ENCODE measurements at places on chromosomes 7 and 10.

GRCh38 chr10:92753865-92754264 lies 64.1 kb downstream of the HHEX start:
- no peak for DNase-seq

GRCh38 chr7:143271240-143271639 lies 8.0 kb downstream of the GSTK1 start:
- DNase-seq = no peak

GRCh38 chr10:98404571-98405359 lies 10.2 kb downstream of the PYROXD2 start:
- no peak for DNase-seq

GRCh38 chr7:16528520-16528919 lies 1.9 kb downstream of the LRRC72 start:
- DNase-seq = no peak

GRCh38 chr7:83301416-83301815 lies 138.7 kb upstream of the PCLO start:
- DNase-seq = no peak

DNA sequence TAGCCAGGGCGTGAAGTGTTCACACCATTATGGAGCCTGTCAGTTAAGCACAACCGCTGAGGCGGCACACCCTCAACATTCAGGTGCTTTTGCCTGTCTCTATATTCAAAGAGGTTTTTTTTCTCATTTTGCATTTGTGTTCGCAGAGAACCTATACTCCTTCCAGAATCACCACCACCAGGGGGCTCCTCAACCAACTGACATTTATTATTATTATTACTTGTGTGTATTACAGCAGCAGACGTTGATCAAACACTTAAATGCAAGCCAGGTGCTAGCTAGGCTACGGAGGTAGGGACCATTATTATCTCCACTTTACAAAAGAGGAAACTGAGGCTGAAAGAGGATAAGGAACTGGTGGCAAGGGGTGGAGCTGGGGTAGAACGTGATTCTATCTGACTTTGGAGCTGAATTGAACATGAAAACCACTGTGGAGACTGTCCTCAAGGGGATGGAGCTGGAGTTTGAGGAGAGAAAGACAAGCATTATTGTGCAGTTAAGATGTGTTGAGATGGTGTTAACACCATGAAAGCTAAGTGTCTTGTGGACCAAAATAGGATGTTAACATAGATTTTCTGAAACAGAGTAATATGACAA lies 133.8 kb upstream of the PLXNA4 start:
- DNase-seq = no peak

DNA sequence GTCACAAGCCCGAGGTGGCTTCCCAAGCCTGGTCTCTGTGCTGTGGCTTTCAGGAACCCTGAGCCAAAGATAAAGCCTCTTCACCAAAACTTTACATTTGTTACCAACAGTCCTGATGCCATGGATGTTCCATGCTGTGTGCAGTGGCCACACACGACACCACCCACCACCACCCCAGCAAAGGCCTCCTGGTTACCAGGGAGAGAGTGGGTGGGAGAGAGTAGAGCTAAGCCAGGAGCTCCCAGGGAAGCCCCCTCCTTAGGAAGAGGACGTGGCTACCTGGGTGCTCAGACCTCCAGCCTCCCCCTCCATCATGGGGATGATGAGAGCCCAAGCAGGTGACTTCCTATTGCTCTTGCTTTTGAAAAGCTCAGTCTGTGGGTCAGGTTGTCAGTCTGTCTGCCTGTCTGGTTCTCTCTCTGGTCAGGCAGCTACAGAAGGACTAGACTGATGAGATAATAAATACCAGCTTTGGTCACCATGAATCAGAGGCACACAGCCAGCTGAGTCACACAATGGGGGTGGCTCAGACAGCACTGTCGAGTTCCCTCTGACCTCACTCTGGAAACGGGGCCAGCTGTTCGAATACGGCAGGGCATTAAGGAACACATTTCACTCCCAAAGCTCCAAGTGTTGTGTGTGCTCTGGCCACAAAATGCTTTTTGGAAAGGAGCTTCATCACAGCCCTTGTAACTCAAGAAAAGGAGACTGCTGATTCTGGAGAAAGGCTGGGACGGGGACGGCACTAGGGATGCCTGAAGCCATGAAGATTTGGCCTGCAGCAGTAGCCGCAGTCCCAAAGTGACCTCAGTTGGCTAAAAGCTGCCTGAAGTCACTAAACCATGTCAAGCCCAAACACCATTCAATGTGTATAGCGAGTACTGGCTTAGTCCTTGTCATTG lies 166.0 kb downstream of the FANK1 start:
- peak; percentile 91 for DNase-seq
